Urinary bladder (tissue), 4 donors: ENCODE measurements at places on chromosomes 12 and 14.

- no peak for DNase-seq
Measured at GRCh38 chr14:59254911-59255545, 66.6 kb downstream of the DAAM1 start.

DNA sequence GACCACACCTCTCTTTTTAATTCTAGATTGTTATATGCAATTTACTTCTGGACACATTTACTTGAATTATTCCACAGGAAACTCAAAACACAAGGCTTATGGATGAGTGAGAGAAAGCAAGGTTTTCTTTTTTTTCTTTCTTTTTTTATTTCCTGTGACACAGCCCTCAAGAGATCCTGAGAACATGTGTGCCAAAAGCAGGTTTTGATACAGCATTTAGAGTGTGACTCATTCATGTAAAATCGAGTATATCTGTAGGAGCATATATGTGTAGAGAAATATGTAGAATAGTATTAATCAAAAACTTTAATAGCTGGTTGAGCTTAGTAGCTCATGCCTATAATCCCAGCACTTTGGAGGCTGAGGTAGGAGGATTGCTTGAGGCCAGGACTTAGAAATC lies 4.4 kb upstream of the MAX start:
- DNase-seq: no peak

GRCh38 chr14:77623201-77623600 lies 6.8 kb upstream of the SPTLC2 start:
- DNase-seq: no peak

- no peak for DNase-seq
Measured at GRCh38 chr14:70882776-70883492, 24.3 kb upstream of the PCNX1 start.

GRCh38 chr12:27555925-27556778 lies 32.1 kb downstream of the PPFIBP1 start:
- no peak for DNase-seq

- DNase-seq: no peak
Measured at GRCh38 chr12:79250186-79250585, 385.6 kb downstream of the SYT1 start.

DNA sequence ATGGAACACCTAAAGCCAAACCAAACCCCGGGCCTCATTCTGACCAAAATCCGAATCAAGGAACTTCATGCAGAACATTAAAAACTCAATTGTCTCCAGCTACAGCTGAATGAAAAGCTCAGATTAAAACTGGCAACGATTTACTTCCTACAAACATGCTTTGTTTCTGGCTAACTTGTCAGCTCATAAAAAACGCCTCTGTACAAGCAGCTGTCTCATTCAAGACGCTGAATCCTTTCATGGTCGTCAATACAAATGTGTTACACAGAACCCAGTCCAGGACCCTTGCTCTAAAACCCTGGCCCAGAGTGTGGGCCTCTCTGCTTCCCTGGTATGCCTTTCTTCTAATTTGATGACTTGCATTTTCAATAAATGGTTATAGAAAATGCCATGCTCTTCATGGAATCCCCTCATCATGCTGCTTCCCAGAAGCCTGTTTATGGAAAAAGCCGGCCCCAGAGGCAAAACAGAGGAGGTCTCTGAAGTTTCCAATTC lies 183.1 kb downstream of the PHLDA1 start:
- no peak for DNase-seq

DNA sequence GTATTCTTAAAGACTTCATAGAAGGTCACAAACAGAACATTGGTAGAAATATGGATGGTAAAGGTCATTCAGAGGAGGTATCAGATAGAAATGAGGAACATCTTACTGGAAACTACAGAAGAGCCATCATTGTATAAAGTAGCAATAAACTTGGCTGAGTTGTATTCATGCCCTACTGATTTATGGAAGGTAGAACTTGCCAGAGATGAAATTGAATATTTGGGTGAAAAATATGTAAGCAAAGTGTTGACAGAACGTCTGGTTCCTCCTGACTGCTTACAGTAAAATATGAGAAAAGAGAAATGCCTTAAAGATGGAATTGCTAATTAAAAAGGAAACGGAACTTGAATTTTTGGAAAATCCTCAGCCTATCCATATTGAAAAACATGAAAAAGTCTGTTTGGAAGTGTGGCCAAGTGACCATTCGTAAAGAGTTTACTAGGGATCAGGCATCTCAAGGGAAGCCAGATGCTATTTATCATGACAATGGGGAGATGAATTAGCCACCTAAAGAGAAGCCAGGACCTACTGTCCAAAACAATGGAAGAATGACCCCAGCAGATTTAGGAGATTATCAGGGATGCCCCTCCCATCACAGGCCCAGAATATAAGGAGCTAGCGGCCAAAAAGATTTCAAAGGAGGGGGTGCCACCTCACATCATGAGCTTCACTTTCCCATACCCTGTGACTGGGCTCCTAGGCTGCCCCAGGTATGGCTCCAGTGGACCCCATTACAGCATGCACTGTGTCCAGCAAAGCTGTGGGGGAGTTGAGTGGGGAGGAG lies 189.3 kb downstream of the ITPR2 start:
- no peak for DNase-seq

DNA sequence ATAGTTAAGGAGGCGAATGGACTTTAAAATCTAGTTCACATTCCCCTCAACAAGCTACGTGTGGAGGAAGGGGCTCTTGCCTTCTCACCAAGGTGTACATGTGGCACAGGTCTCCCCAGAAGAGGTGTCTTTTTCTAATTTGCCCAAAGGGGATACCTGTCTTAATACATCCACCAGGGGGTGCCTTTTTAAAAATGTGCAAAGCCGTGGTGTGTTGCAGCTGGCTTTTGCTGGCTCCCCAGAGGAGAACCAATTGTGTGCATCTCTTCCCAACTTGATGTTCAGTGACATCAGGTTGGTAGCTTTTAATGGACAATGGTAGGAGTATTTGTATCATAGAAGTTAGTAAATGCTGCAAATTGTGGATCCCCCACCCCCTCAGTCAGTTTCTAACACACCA lies 33.8 kb downstream of the CREBL2 start:
- DNase-seq: no peak

- DNase-seq: no peak
Measured at GRCh38 chr12:126874427-126875026, 1392.4 kb upstream of the TMEM132C start.

- DNase-seq: no peak
Measured at GRCh38 chr14:60488175-60488574, 2.3 kb upstream of the C14orf39 start.

- no peak for DNase-seq
Measured at GRCh38 chr14:69487226-69487625, 2.7 kb downstream of the PLEKHD1 start.

DNA sequence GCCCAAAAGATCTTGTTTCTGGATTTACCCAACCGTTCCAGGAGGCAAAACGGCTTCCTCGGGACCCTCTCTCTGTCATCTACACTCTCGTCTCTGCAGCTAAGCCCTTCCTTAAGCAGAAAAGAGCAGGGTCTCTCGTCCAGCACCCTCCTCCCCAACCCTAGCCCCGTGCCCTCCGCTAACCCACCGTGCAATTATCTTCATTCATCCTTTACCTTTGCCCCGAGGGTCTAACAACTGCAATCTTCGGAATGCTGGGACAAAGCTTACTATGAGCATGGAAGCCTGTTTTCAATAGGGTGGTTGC lies 276 bp upstream of the BMAL2 start:
- no peak for DNase-seq

DNA sequence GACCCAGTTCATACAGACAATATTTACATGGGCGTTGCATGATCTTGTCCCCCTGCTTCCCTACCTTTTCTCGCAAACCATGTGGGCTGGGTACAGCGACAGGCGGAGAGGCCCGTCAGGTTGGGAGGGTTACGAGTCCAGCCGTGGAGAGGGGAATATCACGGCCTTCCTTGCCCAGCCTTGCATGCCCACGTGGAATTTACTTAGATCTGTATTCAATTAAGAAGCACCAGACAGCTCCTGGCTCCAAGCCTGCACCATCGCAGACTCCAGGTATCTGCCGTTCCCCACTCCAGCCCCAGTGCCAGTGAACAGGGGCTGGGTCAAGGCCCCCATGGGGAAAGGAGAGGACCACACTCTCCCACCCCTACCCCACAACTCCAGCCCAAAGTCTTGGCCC lies 29.8 kb downstream of the BCL11B start:
- DNase-seq: no peak

- DNase-seq: no peak
Measured at GRCh38 chr14:103019826-103020225, 37.5 kb downstream of the CDC42BPB start.

DNA sequence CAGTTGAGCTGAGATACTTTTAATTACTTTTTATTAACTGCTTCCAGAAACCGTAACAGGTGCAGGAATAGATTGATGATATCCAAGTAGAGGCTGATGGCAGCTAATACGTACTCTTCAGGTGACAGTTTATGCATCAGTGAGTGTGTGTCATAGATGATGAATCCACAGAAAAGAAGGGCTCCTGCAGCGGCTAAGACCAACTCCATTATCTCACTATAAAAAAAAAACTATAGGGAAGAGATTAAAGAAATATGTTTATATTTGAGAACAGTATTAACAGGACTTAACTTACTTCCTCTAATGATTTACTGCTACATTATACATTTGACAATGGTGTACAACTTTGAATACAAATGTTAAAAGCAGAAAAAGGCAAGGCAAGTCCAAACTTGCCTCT lies 7.4 kb upstream of the LLPH start:
- DNase-seq: no peak

GRCh38 chr14:60215127-60215444 lies 33.9 kb upstream of the PPM1A start:
- no peak for DNase-seq

DNA sequence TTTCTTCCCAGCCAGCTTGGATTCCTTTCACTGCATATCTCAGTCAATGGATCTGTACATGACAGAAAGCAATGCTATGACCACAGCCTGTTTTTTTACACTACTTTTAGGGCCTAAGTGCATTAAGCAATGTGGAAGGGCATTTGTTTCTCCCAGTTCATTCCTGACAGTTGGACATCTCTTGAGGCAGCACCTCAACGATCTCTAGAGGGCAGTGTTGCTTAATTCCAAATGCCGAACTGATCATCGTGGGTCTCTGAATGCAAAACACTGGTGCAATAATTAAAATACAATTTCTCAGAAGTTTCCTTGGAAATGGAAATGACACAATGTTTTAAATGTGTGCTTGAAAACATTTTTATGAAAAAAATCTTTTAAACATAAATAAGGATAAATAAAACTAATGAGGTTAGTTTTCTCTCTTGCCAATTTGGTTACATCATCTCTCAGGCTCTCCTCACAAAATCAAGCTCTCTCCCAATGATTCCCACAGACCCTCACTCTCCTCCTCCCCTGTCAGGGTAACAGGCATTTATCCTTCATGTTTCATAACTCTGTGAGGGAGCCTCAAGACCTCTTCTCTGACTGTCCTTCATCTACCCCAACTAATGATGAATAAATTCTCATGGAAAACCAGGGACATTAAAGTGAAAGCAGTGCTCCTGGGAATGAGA lies 192.4 kb upstream of the SLC16A7 start:
- peak; percentile 23 for DNase-seq

- no peak for DNase-seq
Measured at GRCh38 chr12:47238669-47239114, 158.9 kb upstream of the AMIGO2 start.

DNA sequence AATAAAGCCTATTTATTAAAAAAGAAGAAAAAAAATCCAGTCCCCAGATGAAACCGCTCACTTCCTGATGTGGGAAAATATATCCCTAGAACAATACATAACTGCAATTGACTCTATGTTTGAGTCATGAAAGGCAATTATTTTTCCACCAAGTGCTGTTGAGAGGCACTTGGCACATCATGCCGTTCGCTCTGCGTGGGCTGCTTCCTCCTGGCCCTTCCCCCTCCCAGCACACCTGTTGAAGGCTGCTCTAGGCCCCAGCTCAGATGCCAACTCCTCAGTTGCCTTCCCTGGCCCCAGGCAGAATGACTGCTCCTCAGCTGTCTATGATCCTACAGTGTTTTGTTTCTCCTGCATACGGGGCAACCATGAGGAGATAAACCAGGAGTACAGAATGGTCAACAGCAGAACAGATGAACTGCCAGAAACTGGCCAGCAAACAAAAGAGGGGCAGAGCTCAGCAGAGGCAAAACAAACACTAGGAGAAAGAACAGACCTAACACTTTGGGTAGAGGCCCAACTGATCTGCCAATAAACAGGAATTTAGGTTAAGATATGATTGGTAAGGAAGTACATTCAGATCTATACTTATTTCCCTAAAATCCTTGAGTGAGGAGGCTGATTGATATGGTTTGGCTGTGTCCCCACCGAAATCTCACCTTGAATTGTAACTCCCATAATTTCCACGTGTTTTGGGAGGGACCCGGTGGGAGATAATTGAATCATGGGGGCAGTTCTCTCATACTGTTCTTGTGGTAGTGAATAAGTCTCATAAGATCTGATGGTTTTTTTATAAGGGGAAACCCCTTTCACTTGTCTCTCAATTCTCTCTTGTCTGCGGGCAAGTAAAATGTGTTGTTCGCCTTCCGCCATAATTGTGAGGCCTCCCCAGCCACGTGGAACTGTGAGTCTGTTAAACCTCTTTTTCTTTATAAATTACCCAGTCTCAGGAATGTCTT lies 58.6 kb downstream of the SLC38A1 start:
- DNase-seq: no peak

- DNase-seq: no peak
Measured at GRCh38 chr12:105352052-105352451, 21.6 kb downstream of the C12orf75 start.

GRCh38 chr14:92941531-92941930 lies 18.6 kb downstream of the CHGA start:
- no peak for DNase-seq

DNA sequence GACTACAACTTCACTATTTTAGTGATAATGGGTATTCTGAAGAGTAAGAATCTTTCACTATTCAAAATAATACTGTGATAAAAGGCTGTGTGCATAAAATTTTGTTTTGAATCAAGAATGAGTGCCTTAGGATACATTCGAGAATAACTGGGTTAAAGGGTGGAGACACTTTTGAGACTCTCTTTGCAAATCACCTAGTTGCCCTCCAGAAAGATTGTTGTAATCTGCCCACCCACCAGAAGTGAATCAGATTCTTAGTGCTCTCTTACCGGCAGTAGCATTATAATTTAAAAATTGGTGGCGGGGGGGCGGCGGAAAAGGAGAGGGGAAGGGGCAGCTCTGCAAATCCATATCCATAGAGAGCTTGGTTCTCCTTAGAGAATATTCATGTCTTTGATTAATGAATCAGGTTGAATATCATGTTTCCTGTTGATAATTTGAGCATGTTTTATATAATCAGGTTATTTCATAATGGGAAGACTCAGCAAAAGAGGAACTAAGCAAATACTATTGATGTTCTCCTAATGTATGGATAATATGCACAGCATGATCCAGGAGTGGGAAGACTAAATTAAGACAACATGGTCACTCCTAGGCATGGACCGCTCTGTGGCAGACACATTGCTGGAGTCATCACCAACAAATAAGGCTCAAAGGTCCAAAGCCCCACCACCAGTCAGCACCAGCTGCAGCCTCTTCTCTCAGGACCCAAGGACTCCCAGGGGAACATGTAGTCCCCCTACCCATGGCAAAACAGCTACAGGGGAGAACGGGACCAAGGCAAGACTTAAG lies 62.7 kb upstream of the CHGA start:
- no peak for DNase-seq
